Chondrocyte (in vitro differentiated cells): ENCODE measurements at places on chromosomes 7 and 10. TPM values are rescaled to one million over a fixed set of nuclear protein-coding genes. Genes with fewer than 3 reads are reported as not detected.
A peak's percentile ranks its signal among the peaks of the same experiment; 100 is the strongest.

DNA sequence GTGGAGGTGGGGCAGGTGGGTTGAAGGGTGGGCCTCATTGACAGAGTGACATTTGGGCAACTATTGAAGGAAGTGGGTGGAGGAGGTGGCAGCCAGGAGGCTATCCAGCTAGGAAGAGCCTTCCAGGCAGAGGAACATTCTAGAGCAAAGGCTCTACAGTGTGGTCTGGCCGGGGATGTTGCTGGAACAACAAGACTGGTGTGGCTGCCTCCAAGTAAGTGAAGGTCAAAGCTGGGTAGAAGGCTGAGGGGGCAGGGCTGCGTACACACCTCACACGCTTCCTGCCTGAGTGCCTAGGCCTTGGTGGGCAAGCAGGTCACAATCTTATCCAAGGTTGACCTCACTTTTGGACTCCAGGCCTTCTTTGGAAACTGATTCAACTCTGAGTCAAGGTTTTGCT is 6.6 kb downstream of the CPA1 start:
- no peaks in the 10 kb centered on the region for H3K36me3 ChIP-seq
- DNase-seq: no peak
- no peak overlapping the region for H3K4me3 ChIP-seq
- H3K4me1 ChIP-seq: peaks cover 15% of the 10 kb centered on the region
- H3K27me3 ChIP-seq: no peaks in the 10 kb centered on the region

- peaks cover 17% of the 10 kb centered on the region for H3K27me3 ChIP-seq
- peaks cover 27% of the 10 kb centered on the region for H3K4me1 ChIP-seq
- no peak overlapping the region for H3K4me3 ChIP-seq
- peaks cover 2% of the 10 kb centered on the region for H3K36me3 ChIP-seq
Measured at GRCh38 chr10:21205328-21205727, 308.2 kb upstream of the NEBL start.

DNA sequence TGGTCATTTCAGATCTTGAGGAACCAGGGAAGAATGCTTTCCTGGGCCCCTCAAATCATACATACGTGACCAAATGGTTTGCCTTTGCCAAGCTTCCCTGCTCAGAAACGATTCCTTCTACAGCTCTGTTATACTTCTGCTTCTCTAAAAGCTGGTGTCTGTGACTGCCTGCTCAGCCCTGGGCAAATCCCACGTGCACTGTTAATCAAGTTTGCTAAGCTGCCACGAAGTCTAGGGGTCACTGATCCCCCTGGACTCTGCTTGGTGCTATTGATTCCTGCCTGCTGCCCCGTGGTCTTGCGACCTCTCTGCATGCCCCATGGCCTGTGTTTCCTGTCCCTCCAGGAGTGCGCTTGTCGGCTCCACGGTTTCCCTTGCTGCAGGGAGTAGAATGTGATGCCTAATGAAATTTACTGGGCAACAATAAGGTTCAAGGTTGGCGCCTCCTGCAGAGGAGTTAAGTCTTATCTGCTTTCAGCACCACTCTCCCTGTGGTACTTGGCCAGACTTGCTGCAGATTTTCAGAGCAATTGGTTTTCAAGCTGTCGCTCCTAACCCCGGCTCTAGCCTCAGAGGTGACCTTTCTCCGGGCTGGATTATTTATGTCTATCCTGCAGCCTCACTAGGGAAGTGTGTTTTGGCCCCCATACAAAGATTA is 201.6 kb upstream of the FZD8 start:
- no peak overlapping the region for H3K27ac ChIP-seq
- peaks cover 24% of the 10 kb centered on the region for H3K4me1 ChIP-seq
- H3K36me3 ChIP-seq: peaks cover 8% of the 10 kb centered on the region
- H3K4me3 ChIP-seq: peak overlapping the region; percentile 23
- DNase-seq: no peak
- H3K27me3 ChIP-seq: no peaks in the 10 kb centered on the region

DNA sequence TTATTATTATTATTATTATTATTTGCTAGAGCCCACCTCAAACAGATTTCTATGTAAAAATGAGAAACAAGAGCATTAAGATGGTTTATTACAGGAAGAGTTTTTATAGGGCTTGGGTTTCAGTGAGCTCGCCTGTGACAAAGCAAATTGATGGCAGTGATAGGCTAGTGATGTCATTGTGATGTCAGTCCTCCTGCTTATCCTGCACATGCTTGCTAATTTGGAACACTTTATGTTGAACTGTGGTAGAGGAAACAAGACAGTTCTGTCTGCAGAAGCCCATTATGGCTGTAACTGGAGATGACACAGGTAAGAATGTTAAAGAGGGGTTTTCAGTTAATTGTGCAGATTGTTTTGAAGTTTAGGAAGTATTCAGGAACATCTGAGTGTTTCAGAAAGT is 68.3 kb downstream of the CREM start:
- peak overlapping the region; percentile 79 for H3K4me3 ChIP-seq
- H3K4me1 ChIP-seq: peaks cover 25% of the 10 kb centered on the region
- H3K27ac ChIP-seq: peak overlapping the region; percentile 98
- no peak for DNase-seq
- H3K36me3 ChIP-seq: peaks cover 2% of the 10 kb centered on the region
- no peaks in the 10 kb centered on the region for H3K27me3 ChIP-seq

DNA sequence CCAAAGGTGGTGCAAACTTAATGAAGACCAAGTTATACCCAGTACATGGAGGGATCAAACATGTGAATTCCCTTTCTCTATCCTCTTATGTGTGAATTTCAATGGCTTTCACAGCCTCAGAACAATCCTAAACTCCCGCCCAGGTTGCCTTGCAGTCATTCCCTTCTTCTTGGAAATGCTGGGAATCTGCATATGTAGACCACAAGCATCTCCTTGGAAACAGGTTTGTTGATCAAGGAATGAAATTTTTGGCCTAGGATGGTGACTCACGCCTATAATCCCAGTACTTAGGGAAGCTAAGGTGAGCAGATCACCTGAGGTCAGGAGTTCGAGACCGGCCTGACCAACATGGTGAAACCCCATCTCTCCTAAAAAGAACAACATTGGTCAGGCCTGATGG is 77.8 kb upstream of the ABI1 start:
- H3K27me3 ChIP-seq: peaks cover 6% of the 10 kb centered on the region
- no peak for DNase-seq
- no peak overlapping the region for H3K27ac ChIP-seq

DNA sequence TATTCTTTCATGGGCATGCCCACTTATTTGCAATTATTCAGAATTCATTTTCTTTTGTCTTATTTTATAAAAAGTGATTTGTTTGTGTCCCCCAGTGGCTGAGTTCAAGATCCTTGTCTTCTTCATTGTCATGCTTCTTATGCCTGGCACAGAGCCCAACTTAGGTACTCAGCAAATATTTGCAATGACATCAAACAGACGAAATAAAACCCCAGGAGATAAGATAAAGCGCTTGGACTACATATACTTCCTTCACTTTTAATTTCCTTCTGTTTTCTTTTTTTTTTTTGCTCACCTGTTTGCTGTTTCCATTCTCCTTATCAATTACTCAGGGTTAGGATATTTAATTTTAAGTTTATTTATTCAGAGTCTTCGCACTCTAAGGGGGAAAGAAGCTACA is 225.0 kb downstream of the SDHAF3 start:
- H3K4me3 ChIP-seq: no peak overlapping the region
- no peaks in the 10 kb centered on the region for H3K4me1 ChIP-seq
- no peak for DNase-seq
- H3K27ac ChIP-seq: no peak overlapping the region
- H3K27me3 ChIP-seq: no peaks in the 10 kb centered on the region

- no peaks in the 10 kb centered on the region for H3K36me3 ChIP-seq
- no peak overlapping the region for H3K4me3 ChIP-seq
- peaks cover 36% of the 10 kb centered on the region for H3K27me3 ChIP-seq
- DNase-seq: no peak
- no peak overlapping the region for H3K27ac ChIP-seq
Measured at GRCh38 chr10:132945125-132945893, 2.9 kb upstream of the CFAP46 start.

- H3K27me3 ChIP-seq: no peaks in the 10 kb centered on the region
- peaks cover 16% of the 10 kb centered on the region for H3K4me1 ChIP-seq
- no peaks in the 10 kb centered on the region for H3K36me3 ChIP-seq
- DNase-seq: no peak
- H3K4me3 ChIP-seq: no peak overlapping the region
Measured at GRCh38 chr10:112913661-112914287, 36.3 kb upstream of the TCF7L2 start.

GRCh38 chr7:45048748-45049147 is 40.0 kb downstream of the NACAD start:
- peak; percentile 18 for DNase-seq
- no peaks in the 10 kb centered on the region for H3K4me1 ChIP-seq
- no peak overlapping the region for H3K27ac ChIP-seq

GRCh38 chr7:149886018-149886415 is 12.2 kb downstream of the ATP6V0E2 start:
- no peak overlapping the region for H3K4me3 ChIP-seq
- DNase-seq: no peak
- H3K27ac ChIP-seq: no peak overlapping the region
- peaks cover 35% of the 10 kb centered on the region for H3K4me1 ChIP-seq

GRCh38 chr10:5449227-5449626 is 36.9 kb downstream of the NET1 start:
- H3K4me3 ChIP-seq: peak overlapping the region; percentile 57
- no peaks in the 10 kb centered on the region for H3K27me3 ChIP-seq
- H3K4me1 ChIP-seq: peaks cover 45% of the 10 kb centered on the region
- peaks cover 18% of the 10 kb centered on the region for H3K36me3 ChIP-seq

DNA sequence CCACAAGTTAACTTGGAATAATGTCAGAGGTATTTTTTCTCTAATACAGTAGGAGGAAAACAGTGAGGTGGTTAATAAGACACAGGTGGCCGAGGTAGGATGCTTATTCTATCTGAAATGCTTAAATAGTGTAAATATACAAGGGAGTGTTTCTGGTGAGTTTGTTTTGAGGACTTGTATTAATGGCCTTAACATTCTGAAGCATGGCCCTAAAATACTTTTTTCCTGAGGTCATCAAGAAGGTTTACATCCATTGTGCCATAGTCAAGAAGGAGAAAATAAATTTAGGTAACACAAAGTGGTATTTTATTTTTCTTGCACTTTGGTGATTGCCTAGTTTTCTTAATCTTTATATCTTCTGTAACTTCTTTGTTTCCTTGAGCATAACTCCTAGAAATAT is 18.8 kb downstream of the GNAI1 start:
- no peak overlapping the region for H3K27ac ChIP-seq
- peaks cover 35% of the 10 kb centered on the region for H3K4me1 ChIP-seq
- no peaks in the 10 kb centered on the region for H3K36me3 ChIP-seq
- H3K4me3 ChIP-seq: no peak overlapping the region

GRCh38 chr7:105643851-105644250 is 62.6 kb upstream of the EFCAB10 start:
- H3K27me3 ChIP-seq: no peaks in the 10 kb centered on the region
- no peak overlapping the region for H3K4me3 ChIP-seq
- H3K36me3 ChIP-seq: peaks cover 6% of the 10 kb centered on the region
- DNase-seq: no peak

- no peak overlapping the region for H3K4me3 ChIP-seq
- no peaks in the 10 kb centered on the region for H3K36me3 ChIP-seq
- no peak overlapping the region for H3K27ac ChIP-seq
- H3K4me1 ChIP-seq: no peaks in the 10 kb centered on the region
- peaks cover 14% of the 10 kb centered on the region for H3K27me3 ChIP-seq
Measured at GRCh38 chr10:17851611-17852010, 42.5 kb downstream of the MRC1 start.

DNA sequence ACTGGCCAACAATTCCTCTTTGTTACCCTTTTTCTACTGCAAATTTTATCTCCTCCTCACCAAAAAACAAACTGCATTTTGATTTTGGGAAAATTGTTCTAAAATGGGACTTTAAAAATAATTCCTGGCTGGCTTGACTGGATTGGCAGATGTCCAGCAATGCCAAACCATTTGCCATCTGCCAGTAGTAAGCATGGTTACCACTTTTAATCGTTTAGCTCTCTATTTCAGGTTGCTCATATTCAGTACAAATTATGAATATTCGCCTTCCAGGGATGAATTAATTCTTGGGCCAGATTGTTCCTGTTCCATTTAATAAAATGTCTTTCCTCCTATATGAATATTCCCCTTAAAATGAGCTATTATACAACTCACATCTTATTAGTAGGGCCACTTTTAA is 35.7 kb downstream of the SMNDC1 start:
- H3K4me1 ChIP-seq: peaks cover 35% of the 10 kb centered on the region
- DNase-seq: no peak

Gene SPDYE3
- not detected in 3 replicates for total RNA-seq

Gene SCIN
- total RNA-seq: 0.65 to 2.6 TPM (median 0.82 TPM) in 3 replicates
